ENCODE measurements at places on chromosomes 16 and 17.
A peak's percentile ranks its signal among the peaks of the same experiment; 100 is the strongest.

GRCh38 chr16:54938212-54939028 lies 7.8 kb downstream of the IRX5 start:
- DNase-seq = no peak

- no peak for DNase-seq
Measured at GRCh38 chr16:72917051-72917450, 130.9 kb downstream of the ZFHX3 start.

- no peak for DNase-seq
Measured at GRCh38 chr16:89931964-89932363, 8.8 kb downstream of the TUBB3 start.

GRCh38 chr16:83098536-83098935 lies 471.8 kb downstream of the CDH13 start:
- no peak for DNase-seq

DNA sequence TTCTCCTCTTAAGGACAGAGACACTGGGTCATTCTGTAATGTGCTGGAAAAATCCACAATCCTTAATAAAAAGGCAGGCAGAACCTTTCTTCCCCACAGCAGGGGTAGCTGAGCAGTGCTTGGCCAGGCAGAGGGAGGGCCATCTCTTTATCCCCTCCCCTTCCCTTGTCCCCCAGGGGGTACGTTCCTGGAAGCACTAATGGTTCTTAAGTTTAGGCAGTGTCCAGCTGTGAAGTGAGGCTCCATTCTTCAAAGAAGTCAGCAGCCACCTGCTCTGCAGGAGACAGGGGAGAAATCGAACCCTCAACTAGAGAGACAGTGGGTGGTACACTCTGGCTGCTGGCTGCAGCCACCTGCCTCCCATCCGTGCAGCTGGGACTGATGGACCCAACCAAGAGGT lies 533.9 kb upstream of the CDH11 start:
- DNase-seq = no peak

DNA sequence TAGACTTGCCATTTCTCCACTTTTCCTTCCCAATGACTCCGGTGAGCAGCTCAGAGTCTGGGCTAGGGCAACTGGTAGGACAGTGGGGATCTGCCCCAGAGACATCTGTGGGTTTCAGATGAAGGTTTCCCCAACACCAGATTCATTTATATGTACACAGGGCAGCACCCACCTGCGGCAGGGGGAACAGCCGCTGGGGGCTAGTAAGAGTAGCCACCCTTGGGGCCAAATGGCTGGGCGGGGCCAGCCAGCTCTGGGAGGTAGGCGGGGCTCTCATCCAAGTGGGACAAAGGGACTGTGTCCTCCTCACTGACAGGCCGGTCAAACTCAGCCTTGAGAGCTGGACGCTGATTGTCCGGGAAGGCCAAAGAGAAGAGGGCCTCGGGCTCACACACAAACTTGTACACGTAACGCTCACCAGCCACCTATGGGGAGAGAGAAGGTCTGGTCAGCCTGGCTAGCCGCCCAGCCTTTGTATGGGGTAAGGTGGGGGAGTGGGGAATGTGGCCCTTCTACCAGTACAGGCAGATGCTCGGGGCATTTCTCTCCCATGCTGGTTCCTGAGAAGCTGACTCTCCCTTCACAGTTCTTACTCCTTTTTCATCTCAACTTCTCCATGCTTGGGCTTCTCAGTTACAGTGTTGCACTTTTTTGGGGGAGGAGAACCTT lies 17.7 kb downstream of the ETV4 start:
- DNase-seq = no peak

- DNase-seq = no peak
Measured at GRCh38 chr17:1229900-1230501, 40.2 kb upstream of the BHLHA9 start.

DNA sequence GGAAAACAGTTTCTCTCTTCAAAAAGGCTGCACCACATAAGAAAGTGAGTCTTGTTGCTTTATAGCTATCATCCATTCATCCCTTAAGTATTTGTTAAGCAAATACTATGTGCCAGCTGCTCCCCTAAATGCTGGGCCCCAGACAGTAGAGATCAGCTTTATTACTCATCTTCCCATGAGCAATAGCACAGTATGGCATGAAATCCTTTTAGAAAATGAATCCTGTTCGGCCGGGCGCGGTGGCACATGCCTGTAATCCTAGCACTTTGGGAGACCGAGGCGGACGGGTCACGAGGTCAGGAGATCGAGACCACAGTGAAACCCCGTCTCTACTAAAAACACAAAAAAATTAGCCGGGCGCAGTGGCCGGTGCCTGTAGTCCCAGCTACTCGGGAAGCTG lies 99.5 kb downstream of the MYO1D start:
- DNase-seq = no peak

DNA sequence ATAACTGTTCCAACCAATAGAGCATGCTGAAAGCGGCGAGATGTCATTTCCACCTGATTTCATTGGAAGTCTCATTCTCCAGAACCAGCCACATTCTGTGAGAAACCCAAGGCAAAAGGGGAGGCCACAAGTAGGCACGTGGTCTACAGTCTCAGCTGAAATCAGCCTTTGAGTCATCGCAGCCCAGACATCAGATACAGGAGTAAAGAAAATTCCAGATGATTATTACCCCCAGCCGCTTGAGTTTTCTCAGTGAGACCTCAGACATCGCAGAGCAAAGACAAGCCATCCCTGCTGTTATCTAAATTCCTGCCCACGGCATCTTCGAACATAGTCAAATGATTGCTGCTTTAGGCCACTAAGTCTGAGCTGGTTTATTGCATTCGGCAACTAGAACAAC lies 23.1 kb downstream of the STAT3 start:
- no peak for DNase-seq

- no peak for DNase-seq
Measured at GRCh38 chr17:45332989-45333701, 16.3 kb upstream of the MAP3K14 start.

DNA sequence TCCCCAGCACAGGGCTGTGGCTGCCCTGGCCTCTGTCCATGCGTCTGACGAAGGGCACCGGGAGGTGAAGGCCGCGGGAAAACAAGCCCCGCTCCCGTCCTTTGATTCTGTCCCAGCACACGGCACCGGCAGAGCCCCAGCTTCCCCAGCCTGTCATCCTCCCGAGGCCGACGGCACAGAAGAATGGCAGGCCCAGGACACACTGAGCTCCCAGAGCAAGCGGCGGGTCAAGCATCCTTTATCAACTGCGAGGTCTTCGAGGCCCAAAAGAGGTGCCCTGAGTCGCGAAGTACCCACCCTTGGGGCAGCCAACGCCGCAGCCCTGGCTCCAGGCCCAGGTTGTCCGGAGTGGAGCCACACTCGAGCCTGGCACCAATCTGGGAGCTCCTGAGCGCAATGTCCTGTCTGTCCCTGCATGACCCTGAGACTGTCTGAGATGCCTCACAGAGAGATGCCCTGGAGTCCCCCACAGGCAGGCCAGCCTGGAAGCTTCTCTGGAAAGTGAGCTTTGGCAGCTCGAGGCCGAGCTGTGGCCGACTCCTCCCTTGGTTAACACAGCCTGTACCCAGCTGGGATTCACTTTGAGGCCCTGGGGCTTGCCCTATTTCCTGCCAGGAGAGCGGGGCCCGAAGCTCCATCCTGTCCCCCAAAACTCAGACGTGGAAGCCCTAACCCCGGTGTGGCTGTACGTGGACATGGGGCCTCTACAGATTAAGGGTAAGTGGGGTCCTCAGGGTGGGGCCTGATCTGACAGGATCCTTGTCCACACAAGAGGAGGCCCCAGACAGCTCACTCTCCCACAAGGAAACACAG lies 23.3 kb downstream of the SLC7A5 start:
- no peak for DNase-seq

GRCh38 chr17:30824356-30825145 lies at the start of gene CRLF3:
TSS of gene CRLF3 (minus strand) at chr17:30824692. CDS start at chr17:30824651, 41 bp downstream.
- DNase-seq = peak; percentile 90

DNA sequence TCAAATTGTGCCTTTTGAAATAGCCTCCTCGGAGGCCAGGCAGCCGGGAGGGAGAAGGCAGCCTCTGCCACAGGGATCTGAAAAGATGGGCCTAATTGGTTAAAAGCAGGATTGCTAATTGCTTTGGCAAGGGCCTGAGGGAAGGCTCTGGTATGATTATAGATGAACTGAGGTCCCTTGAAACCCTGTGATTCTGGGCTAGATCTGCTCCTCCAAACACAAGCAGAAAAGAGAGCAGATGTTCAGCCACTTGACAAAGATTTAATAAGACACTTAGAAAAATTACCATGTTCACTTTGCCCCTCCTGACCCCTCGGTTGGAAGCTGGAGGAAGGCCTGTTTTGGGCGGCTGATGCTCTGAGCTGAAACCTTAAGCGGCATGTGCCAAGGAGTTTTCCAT lies 209.5 kb upstream of the MPHOSPH6 start:
- DNase-seq = no peak

GRCh38 chr17:30586818-30587595 lies 109.8 kb downstream of the GOSR1 start:
- no peak for DNase-seq

GRCh38 chr17:11140043-11140442 lies 101.0 kb upstream of the SHISA6 start:
- DNase-seq = no peak

DNA sequence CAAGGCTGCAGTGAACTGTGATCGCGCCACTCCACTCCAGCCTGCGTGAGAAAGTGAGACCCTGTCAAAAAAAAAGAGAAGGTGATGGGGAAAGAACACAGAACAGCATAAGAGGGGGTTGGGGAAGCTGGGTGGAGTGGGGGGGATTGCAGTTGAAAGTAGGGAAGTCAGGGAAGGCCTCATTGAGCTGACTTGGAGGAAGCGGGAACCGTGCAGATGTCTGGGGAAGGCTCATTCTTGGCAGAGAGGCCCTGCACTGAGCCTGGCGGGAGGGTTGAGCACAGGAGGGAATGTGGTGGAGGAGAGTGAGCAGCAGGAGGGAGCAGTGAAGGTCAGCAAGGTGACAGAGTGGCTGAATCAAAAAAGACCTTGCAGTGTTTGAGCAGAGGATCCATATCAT lies 26.9 kb downstream of the IL4R start:
- no peak for DNase-seq

DNA sequence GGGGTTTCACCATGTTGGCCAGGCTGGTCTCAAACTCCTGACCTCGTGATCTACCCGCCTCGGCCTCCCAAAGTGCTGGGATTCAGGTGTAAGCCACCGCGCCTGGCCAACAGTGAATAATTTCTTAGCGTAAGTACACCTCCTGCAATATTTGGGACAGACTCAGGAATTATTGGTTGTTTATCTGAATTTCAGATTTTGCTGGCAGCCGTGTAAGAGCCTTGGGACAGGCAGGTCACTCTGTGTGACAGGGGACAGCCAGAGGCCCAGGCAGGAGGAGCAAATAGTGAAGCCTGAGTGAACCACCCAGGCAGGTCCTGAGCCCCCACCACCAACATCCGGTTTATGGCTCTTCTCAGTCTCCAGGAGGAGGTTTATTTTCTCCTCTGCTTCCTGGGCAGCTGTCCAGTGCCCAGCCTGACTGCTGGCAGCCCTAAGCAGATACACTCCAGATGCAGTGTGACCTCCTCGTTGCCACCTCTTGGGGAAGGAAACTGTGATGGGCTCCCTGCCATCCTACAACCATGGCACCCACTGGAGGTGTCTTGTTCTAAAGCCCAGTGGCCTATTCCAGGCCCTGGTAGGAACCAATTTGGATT lies 26.2 kb upstream of the ADORA2B start:
- DNase-seq = no peak

GRCh38 chr17:29625037-29625750 lies 2.5 kb upstream of the CORO6 start:
- no peak for DNase-seq

DNA sequence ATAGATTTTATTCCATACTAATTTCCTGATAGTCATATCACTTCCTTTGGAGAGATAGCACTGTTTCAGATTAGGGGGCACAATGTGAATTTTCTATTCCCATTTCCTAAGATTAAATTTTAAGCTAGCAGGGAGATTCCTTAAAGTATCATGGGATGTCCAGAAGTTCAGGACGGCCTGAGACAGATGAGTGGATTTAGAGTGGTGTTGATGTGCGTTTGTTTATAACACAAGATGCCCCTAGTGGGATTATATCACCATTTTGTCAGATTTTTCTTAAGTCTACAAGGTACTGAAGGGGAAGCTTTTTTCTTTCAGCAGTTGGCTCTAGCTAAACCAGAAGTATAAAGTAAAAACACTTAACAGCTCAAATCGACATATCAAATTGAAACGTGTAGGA lies 183.6 kb upstream of the TBX2 start:
- no peak for DNase-seq

GRCh38 chr16:67423611-67424260 lies 7.2 kb upstream of the HSD11B2 start:
- DNase-seq = no peak

- no peak for DNase-seq
Measured at GRCh38 chr17:47942568-47942967, 1.2 kb downstream of the PNPO start.

DNA sequence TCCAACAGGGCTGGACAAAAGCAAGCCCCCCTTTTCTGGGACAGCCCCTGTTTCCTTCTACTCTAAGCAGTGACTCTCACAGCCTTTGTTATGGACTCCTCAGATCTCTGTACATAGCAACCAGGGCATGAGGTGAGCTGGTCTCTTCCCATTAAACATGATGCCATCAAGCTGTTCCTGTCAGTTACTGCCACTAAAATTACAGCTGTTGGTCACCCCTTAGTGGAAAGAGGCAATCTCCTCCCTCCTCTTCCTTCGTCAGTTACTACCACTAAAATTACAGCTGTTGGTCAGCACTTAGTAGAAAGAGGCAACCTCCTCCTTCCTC lies 95.2 kb upstream of the SMIM36 start:
- no peak for DNase-seq

DNA sequence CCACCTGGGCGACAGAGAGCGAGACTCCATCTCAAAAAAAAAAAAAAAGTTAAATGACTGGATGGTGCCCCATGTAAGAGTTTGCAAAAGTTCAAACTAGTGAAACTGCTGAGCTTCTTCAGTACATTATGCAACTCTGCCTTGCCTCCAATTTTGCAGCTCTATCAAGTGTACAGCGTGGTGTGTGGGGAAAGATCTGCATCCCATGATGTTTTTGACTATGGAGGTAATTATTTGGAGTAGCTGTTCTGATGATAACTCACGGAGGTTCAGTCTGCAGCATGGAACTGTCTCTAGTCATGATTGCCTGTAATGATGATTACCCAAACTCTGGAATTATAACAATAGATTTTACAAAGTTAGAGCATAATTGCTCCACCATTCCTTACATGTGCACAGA lies 149.6 kb downstream of the PITPNC1 start:
- DNase-seq = no peak

DNA sequence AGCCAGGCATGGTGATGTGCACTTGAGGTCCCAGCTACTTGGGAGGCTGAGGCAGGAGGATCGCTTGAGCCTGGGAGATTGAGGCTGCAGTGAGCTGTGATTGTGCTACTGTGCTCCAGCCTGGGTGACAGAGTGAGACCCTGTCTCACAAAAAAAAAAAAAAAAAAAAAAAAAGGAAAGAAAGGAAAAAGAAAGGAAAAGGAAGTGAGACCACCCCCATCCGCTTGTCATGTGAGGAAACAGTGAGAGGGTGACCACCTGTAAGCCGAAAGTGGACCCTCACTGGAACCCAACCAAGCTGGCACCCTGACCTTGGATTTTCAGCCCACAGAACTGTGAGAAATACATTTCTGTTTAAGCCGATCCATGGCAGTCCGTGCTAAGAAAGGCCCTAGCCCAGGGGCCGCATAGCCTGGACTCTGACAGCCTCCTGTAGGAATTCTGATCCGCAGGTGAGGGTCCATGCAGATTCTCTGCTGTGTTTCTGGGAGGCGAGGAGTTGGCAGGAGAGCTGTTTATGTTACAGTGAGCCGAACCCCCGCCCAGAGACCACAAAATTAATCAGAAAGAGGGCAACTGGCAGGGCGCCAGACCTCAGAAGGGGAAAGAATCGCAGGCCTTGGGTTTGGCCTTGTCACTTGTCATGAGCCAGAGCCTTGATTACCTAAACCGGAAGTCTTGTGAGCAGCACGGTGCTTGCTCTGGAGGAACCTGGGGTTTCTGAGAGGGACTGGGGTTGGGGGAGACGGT lies 945 bp downstream of the SGSH start:
- peak; percentile 94 for DNase-seq
